ENCODE measurements at places on chromosomes 5 and 9. TPM values are rescaled to one million over a fixed set of nuclear protein-coding genes. Genes with fewer than 3 reads are reported as not detected.
A peak's percentile ranks its signal among the peaks of the same experiment; 100 is the strongest.

The ADAMTSL2 gene
- total RNA-seq, result 3.3 TPM

The TNFSF8 gene
- total RNA-seq, result not detected

The GARIN3 gene
- total RNA-seq, result not detected

The BNIP1 gene
- total RNA-seq, result 22.2 TPM

The PCDHGA11 gene
- 1.3 TPM for total RNA-seq

The TMEM141 gene
- 26.2 TPM for total RNA-seq

The PLAC8L1 gene
- 0.33 TPM for total RNA-seq

The ZBTB26 gene
- total RNA-seq, result 12.4 TPM

The GZMA gene
- total RNA-seq, result not detected

The CEL gene
- total RNA-seq, result 0.71 TPM

DNA sequence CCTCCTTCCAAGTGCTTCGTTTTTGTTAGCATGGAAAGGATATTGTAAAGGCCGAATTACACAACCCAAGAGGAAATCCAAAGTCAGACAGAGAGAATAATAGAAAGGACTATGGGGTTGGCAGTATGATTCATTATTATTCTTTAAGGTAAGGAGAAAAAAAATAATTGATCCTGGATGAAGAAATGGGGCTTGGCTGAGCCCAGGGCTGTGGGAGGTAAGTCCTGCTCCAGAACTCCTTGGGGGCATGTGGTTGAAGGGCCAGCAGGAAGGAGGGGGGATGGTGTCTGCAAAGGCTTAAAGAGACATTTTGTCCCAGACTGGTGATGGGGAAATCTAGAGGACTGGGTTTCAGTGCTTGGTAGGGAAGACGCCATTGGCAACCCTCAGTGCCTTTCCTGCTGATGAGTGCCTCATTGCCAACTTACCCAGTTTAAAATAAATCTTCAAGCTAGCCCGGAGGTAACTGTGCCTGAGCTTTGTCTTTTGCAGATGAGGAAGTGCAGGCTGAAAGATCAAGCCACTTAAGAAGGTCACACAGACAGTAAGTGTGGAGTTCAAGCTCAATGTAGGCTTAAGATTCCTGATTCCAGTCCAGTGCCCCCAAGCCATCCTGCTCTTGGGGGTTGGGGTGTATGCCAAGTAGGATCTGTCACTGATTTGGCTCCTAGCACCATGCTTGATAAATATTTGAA, 30.2 kb downstream of the FOXI1 start:
- no peaks in the 10 kb centered on the region for H3K36me3 ChIP-seq
- H3K4me3 ChIP-seq, result no peak overlapping the region
- no peak overlapping the region for H3K27ac ChIP-seq
- no peaks in the 10 kb centered on the region for H3K27me3 ChIP-seq
- DNase-seq, result no peak
- H3K4me1 ChIP-seq, result no peaks in the 10 kb centered on the region

GRCh38 chr5:128842241-128842640, 123.0 kb upstream of the SLC27A6 start:
- peaks cover 7% of the 10 kb centered on the region for H3K4me1 ChIP-seq
- DNase-seq, result no peak
- H3K36me3 ChIP-seq, result no peaks in the 10 kb centered on the region
- no peak overlapping the region for H3K4me3 ChIP-seq
- no peaks in the 10 kb centered on the region for H3K27me3 ChIP-seq
- no peak overlapping the region for H3K27ac ChIP-seq

DNA sequence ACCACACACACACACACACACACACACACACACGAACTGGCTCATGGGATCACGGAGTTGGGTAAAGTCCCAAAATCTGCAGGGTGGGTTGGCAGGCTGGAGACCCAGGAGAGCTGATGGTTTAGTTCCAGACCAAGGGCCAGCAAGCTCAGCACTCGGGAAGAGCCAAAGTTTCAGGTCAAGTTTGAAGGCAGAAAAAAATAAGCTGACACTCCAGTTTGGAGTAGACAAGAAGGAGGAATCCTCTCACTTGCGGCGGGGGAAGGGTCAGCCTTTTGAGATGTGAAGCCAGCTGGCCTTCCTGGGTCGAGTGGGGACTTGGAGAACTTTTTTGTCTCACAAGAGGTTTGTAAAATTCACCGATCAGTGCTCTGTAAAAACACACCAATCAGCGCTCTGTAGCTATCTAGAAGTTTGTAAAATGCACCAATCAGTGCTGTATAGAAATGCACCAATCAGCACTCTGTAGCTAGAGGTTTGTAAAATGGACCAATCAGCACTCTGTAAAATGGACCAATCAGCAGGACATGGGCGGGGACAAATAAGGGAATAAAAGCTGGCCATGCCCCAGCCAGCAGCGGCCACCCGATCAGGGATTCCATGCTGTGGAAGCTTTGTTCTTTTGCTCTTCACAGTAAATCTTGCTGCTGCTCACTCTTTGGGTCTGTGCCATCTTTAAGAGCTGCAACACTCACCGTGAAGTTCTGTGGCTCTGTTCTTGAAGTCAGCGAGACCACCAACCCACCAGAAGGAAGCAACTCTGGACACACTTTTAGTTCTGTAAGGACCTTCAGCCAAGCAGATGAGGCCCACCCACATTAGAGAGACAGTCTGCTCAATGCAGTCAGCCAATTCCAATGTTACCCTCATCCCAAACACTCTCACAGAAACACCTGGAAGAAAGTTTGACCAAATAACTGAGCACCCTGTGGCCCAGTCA, 37.8 kb upstream of the UNC5A start:
- no peaks in the 10 kb centered on the region for H3K4me1 ChIP-seq
- H3K27ac ChIP-seq, result no peak overlapping the region
- no peaks in the 10 kb centered on the region for H3K36me3 ChIP-seq
- H3K27me3 ChIP-seq, result peaks cover 6% of the 10 kb centered on the region
- H3K4me3 ChIP-seq, result no peak overlapping the region
- no peak for DNase-seq

DNA sequence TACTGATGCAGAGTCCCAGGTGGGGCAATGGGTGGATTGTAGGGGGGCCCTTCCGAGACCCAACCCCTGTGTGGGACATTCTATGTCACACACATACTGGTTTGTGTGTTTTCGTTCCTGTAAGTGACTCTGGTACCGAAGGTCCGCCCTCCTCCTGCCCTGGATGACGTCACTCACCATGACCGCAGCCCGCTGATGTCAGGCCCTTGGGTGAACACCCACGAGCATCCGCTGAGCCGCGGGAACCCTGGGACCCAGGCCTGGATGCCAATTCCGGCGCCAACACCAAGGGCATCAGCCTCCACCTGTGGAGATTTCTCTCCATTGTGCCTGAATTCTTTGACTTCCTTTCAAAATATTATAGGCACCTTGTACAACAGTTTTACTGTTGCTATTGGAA, 184.3 kb downstream of the MTRR start:
- H3K36me3 ChIP-seq, result no peaks in the 10 kb centered on the region
- peaks cover under 1% of the 10 kb centered on the region for H3K4me1 ChIP-seq
- no peak for DNase-seq
- H3K4me3 ChIP-seq, result no peak overlapping the region
- H3K27me3 ChIP-seq, result no peaks in the 10 kb centered on the region

- DNase-seq, result no peak
- H3K27me3 ChIP-seq, result no peaks in the 10 kb centered on the region
- no peak overlapping the region for H3K4me3 ChIP-seq
- H3K4me1 ChIP-seq, result peaks cover 32% of the 10 kb centered on the region
- H3K27ac ChIP-seq, result no peak overlapping the region
These were observed 151.4 kb downstream of the TLE1 start for GRCh38 chr9:81537964-81538363.

GRCh38 chr9:4106760-4107143, 193.1 kb downstream of the GLIS3 start:
- no peaks in the 10 kb centered on the region for H3K4me1 ChIP-seq
- DNase-seq, result no peak
- H3K36me3 ChIP-seq, result no peaks in the 10 kb centered on the region
- no peak overlapping the region for H3K27ac ChIP-seq

DNA sequence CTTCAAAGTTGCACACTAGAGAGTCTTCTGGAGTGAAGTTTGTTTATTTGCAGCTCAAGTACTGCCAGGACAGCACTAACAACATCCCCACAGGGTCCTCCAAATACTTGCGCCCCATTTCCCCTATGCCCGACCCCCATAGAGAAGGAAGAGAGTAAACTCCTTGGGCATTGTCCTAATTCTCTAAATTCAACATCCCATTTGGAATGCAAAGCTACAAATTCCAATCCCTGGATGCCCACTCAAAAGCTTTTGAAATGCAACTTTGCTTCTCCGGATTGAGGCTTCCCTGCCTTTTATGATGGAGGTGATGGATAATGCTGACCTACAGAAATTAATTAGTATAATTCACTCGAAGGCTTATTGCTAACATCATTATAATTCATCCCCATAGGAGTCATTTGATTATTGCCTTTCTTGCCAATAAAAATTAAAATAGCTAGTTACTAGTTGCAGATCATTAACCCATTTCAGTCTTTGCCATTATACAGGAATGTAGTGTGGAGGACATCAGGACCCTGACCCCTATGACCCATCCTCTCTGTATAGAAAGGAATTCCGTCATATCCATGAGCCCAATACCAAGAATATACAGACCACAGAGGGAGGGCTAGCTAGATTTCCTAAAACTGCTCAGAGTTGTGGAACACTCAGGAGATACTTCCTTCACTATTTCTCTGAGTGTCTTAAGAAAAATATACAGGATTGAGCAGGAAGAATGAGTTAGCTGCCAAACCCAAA, 277.6 kb downstream of the ZNF608 start:
- no peak for DNase-seq
- H3K27ac ChIP-seq, result no peak overlapping the region
- no peak overlapping the region for H3K4me3 ChIP-seq
- no peaks in the 10 kb centered on the region for H3K27me3 ChIP-seq

DNA sequence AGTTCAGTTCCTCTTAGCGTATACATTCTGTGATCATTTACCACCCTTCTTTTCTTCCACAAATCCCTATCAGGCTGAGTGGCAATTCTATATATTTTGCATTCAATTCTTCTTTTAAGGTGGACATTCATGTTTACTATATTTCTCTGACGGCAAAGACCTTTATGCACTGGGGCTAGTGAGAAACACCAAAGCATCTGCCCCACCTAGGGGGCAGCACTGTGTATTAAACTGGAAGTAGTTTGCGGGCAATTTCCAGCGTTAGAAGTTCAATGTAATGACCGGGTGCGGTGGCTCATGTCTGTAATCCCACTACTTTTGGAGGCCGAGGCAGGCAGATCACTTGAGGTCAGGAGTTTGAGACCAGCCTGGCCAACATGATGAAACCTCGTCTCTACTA, 27.9 kb upstream of the FBXL7 start:
- H3K36me3 ChIP-seq, result no peaks in the 10 kb centered on the region
- no peak overlapping the region for H3K27ac ChIP-seq
- no peak overlapping the region for H3K4me3 ChIP-seq

GRCh38 chr5:61256474-61256873, 75.6 kb upstream of the ZSWIM6 start:
- H3K4me1 ChIP-seq, result peaks cover 12% of the 10 kb centered on the region
- no peak overlapping the region for H3K27ac ChIP-seq
- no peak overlapping the region for H3K4me3 ChIP-seq
- H3K27me3 ChIP-seq, result no peaks in the 10 kb centered on the region
- no peaks in the 10 kb centered on the region for H3K36me3 ChIP-seq
- no peak for DNase-seq

DNA sequence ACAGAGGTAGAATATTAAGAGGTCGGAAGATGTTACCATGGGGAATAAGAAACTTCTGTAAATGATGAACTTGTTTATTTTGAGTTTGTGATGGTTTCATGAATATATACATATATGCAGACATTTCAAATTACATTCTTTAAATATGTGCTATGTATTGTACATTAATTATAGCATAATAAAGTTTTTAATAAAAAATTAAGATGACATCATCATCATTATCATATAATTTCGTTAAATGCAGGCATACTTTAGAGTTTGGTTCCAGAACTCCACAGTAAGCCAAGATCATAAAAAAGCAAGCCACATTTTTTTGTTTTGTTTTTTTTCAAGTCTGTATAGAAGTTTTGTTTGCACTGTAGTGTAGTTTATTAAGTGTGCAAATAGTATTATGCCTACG, 1403.5 kb downstream of the EFNA5 start:
- H3K4me3 ChIP-seq, result no peak overlapping the region
- no peak overlapping the region for H3K27ac ChIP-seq
- no peaks in the 10 kb centered on the region for H3K27me3 ChIP-seq

- DNase-seq, result no peak
- no peaks in the 10 kb centered on the region for H3K4me1 ChIP-seq
- H3K36me3 ChIP-seq, result no peaks in the 10 kb centered on the region
- H3K27ac ChIP-seq, result no peak overlapping the region
- no peaks in the 10 kb centered on the region for H3K27me3 ChIP-seq
These were observed 86.7 kb upstream of the TAS2R1 start for GRCh38 chr5:9716838-9717281.

DNA sequence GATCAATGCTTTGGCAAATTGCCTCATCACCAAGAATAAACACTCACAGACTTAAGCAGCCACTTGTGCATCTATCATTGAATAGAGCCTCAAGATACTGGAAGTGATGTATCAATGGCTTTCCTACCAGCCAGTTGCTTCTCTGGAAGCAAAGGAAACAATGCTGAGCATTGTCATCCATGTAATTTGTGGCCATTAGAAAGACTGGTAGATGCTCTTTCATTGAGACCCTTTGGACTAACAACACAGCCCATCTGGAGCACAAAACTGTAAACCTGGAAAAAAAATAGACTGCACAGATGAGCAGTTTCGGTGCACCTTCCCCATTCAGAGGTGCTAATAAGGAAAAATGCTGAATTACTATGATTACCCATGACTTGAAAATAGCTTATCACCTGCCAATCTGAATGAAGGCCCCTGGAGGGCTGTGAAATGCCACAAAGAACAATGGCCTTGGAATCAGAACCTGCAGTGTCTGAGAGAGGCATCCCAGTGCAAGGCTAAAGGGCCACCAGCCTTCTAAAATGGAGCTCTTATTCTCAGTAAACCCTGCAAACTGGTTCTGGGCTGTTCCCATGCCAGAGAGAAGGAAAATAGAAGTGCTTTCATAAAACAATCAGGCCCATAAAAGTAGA, 127.5 kb downstream of the RFK start:
- H3K27me3 ChIP-seq, result no peaks in the 10 kb centered on the region
- no peaks in the 10 kb centered on the region for H3K36me3 ChIP-seq
- no peak overlapping the region for H3K4me3 ChIP-seq
- no peak overlapping the region for H3K27ac ChIP-seq

DNA sequence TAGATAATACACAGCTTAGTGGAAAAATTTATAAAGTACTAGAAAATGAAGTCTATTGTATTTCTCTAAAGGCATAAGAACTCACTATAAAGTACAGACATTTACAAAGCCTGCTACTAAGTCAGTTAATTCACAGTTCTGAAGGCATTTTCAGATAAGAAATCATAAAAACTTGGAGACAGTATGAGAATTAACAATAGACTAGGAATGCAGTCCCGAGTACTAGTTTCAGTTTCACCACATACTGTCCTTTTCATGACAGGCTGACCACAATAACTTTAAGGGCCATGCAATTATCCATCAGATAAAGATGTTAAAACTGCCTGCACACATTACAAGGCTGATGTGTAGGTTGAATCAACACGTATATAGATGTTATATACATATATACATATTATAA, 362.6 kb upstream of the SMC2 start:
- H3K4me1 ChIP-seq, result no peaks in the 10 kb centered on the region
- DNase-seq, result peak; percentile 9
- H3K27ac ChIP-seq, result no peak overlapping the region
- H3K27me3 ChIP-seq, result no peaks in the 10 kb centered on the region
- no peaks in the 10 kb centered on the region for H3K36me3 ChIP-seq

Data from SJCRH30 (cell line).